ENCODE measurements at places on chromosomes 4 and X.
A peak's percentile ranks its signal among the peaks of the same experiment; 100 is the strongest.

DNA sequence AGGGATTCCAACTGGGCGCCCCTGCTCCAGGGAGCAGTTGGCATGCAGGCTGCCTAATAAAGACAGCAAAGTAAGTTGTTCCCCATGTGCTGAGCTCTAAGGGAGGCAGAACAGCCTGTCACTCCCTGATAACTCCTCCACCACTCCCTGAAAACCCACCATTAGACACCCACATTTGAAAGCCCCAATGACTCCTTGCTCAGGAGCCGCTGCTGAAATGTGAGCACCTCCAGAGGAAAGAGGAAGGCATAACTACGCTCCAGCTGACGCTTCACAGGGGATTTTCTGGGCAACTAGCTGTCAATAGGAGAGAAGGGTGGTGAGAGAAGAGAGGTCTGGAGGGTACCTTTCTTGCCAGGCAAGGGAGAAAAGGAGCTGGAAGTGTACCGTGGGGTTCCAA is 62.5 kb downstream of the NPY1R start:
- DNase-seq, result no peak

DNA sequence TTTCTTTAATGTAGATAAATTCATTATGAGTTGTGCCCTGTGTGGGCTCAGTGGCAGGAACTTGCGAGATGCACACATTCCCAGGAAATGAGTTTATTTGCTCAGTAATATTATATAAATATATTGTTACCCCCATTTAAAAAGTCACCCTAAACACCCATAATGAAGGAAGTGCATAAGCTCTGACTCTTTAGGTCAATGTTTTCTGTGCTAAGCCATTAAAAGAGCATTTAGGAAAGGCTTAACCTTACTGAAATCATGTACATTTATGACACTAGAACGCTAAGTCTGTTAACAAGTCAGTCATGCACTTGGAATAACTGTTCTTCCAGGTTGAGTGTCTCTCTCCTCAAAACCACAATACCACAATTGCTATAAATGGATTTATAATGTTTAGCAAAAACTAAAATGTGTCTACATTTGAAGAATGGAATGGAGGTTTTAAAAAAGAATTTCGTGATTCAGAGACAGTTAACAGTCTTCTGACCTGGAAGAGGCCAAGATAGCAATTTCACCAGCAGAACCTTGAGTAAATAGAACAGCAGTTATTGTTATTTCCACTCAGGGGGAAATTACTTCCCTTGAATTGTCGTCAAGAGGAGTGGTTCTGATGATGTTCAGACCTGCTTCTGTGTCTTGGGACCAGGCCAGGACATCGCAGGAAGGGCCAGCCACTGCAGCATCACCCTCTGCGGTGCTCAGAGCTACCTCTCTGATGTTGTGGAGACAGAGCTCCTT is 91.1 kb upstream of the VEGFC start:
- peak; percentile 99 for DNase-seq

- DNase-seq, result peak; percentile 99
Observed at GRCh38 chr4:121668368-121669162, 28.2 kb downstream of the ANXA5 start.

- DNase-seq, result no peak
Observed at GRCh38 chr4:189420572-189420971, 520.1 kb upstream of the FRG1 start.

DNA sequence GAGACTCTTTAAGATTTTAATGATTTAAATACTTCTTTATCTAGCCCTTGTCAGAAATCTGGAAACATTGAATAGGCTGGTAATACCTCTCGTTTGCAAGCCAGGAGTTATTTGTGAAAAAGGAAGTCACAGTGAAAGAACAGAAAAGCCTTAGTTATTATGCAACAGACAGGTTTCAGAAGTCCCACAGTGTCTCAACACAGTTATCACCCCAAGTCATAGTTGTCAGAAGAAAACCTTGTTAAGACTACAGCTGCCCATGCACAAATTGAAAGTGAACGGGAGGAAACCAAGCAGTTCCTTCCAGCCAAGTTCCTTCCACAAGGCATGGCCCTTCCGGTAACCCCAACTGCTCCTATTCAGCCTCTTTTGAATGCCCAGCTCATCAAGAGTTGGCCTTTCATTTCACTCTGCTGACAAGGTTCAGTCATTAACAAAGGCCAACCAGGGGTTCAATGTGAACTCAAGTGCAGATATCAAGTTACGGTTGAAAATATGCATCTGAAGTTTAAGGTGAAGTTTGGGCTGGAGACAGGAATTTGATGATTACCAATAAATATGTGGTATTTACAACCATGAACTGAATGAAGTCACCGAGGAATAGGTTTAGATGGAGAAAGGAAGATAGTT is 15.6 kb downstream of the ALPK1 start:
- no peak for DNase-seq

DNA sequence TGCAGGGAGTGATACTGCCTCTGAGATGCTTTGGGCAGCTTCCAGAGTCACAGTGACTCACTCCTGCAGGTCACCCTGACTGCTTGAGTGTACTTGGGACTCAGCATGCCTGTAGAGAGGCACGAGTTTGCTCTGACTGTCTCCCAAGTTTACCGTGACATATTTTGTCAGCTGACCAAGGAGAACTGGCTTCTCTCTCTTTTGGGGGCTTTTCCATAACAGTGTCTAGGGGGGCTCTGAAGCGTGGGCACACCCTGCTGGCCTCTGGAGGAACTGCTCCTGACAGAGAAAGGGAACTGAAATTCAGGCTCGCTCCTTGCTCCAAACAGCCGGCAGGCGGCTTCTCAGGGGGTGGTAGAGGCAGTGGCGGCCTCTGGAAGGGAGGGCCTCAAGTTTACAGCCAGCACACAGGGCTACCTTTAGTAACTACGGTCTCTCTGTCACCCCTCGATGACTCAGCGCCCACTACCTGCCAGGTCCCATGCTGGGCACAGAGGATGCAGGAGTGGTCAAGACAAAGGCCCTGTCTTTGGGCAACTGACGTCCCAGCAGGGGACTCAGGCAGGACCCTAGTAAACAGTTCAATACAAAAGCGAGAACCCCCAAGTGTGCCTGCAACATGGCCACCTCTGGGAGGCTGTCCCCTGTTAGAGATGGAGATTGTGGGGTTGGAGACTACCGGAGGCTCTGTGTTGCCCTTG is 17.8 kb downstream of the ZNF185 start:
- DNase-seq, result peak; percentile 46

- DNase-seq, result peak; percentile 22
Observed at GRCh38 chr4:95548738-95549245, at the start of gene UNC5C. UNC5C (minus strand) TSS chr4:95548973.

GRCh38 chr4:7420661-7421040 is 14.1 kb downstream of the PSAPL1 start:
- DNase-seq, result no peak

GRCh38 chr4:15794426-15794825 is 16.3 kb downstream of the CD38 start:
- DNase-seq, result no peak

DNA sequence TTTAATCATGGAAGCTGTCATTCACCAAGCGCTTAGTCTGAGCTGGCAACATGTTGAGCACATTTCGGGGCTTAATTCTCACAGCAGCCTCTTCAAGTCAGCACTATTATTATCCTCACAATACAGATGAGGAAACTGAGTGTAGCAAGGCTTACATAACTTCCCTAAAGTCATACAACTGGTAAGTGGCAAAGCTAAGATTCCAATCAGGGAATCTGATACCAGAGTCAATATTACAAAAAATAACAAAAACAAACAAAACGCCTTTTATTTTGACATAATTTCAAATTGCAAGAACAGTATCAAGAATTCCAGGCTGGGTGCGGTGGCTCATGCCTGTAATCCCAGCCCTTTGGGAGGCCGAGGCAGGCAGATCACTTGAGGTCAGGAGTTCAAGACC is 120.4 kb upstream of the DUSP21 start:
- no peak for DNase-seq

- DNase-seq, result no peak
Observed at GRCh38 chr4:137663251-137664045, 131.2 kb upstream of the PCDH18 start.

- DNase-seq, result peak; percentile 25
Observed at GRCh38 chr4:153634738-153635353, 49.2 kb upstream of the TLR2 start.

DNA sequence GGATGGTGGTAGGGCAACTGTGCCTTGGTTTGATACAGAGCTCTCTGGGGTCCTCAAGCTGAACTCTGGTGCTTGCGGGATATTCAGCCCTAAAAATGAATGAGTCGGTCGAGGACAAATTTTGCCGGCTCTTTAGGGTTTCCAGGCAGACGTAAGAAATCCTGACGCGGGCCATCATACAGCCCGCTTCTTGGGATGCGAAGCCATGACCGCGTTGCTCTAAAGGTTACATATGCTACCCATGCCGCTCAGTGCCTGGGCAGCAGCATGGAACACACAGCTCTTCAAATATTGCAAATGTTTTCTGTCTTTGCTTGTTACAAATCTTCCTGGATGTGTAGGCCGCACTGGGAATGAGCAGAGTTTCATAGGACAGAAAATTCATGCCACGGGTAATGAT is 55.6 kb downstream of the NBDY start:
- no peak for DNase-seq

DNA sequence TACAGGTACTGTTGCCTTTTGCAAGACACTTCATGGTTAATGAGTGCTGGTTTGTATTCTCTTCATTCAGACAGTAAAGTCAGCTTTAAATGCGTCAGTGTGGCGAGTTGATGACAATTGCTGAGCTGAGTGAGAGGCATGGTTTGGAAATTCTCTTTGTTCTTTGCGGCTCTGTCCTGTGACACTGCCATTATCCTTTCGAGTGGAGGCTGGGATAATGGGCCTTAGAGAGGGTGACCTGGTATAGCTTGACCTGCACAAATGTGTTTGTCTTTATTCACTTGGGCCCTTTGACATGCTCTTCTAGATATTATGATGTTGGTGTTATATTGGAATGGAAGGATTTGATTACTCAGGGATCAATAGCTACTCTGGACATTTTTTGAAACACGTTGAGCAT is 208.5 kb upstream of the FAT1 start:
- peak; percentile 20 for DNase-seq

DNA sequence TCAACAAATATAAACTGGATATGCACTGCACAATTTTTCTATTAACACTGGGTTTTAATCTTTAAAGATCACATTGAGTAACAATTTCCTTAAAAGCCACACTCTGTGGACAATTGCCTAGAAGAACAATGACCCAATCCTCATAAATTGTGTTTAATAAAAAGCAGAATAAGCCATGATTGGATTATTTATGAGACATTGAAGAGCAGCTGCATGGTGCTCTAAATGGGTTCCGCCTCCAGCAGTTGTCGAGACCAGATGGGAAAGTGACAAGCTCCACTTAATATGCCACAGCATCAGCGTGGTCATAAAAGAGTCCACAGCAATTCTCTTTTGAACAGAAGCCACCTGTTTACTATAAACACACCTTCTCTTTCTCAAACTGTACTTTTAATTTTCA is 635.2 kb upstream of the FRG1 start:
- no peak for DNase-seq

DNA sequence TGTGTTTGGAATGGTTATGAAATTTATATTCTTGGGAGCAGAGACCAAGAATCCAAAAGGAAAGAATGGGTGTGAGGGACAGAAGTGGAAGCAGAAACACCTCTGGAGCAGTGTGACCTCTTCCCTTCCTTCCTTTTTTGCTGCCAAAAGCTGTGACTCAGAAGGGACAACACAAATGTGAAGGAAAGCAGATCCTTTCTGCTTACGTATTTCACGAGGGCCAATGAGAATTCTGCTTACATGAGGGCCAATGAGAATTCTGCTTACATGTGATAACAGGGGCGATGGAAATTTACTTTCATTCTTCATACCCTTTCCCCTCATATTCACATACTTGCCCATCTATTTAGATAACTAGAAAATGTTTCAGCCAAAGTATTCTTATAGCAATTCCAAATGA is 404.6 kb downstream of the PRDM5 start:
- peak; percentile 52 for DNase-seq

DNA sequence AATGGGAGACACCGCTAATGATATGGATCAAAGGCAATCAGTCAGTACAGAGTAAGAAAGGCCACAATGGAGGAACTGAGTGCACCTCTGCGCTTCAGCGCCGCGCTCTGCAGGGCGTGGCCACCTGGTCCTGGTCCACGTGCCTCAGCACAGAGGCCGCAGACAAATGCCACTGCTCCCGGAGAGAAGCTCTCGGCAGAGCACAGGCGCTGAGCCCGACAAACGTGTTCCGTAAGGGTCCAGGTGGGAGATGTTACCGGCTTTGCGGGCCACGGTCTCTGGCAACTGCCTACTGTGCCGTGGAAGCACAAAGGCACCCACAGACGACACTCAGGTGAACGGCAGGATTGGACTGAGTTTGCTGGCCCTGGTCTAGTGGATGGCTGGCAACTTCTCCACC is 68.9 kb downstream of the ACOX3 start:
- DNase-seq, result no peak

DNA sequence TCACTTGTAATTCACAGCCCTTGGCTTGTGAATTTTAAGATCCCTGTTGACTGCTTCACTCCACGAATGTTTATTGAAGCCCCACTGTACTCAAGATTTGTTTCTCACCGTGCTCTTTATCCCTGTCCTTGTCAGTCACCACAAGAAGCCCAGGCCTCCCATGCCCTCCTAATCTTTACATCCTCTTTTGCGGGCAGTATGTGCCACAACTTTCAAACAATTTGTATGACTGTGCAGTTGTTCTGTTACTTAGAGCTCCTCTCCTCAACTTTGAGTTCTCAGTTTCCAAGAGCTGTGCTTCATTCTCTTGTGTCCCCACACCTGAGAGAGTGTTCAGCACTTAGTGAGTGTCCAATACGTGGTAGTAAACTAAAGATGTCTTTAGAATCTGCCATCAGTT is 467.7 kb downstream of the NKX6-1 start:
- DNase-seq, result no peak

GRCh38 chr4:12146339-12146738 is 717.6 kb upstream of the HS3ST1 start:
- DNase-seq, result no peak

- no peak for DNase-seq
Observed at GRCh38 chr4:97411356-97411755, 731.9 kb downstream of the STPG2 start.

GRCh38 chrX:100696699-100697351 is 35.1 kb downstream of the SYTL4 start:
- no peak for DNase-seq

- no peak for DNase-seq
Observed at GRCh38 chr4:80035336-80035735, 37.7 kb downstream of the ANTXR2 start.

DNA sequence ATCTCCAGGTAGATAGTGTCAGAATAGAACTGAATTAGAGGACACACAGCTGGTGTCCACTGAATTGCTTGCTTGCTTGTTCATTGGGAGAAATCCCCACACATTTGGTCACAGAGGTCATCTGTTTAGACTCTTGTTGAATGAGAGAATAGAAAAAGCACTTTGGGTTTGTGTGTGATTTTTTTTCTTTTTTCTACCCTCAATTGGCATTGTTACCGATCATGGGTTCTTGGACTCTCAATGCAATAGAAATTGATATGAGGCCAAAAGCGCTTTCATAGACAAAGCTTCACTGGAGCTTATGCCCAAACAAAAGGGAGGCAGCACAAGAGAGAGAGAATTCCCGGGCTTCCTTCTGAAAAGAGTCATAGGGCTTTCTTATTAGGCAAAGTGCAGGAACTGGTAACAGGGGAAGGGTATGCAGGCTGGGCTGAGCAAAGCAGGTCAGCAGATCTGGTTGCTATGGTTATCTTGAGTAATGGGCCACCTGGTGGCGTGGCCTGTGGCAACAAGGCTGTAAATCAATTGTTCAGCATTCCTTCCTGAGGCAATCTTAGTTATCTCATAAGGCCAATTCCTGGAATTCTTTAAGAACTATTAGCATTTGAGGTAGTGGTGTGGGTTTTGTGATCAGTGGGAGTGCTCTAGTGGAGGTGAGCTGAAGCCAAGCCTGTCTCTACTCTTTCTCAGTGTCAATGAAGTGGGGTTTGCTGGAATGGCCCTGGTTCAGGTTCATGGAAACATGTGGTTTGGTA is 5.3 kb upstream of the GPR82 start:
- no peak for DNase-seq

GRCh38 chr4:152848508-152848907 is 68.8 kb downstream of the ARFIP1 start:
- DNase-seq, result peak; percentile 11
